Spinal cord (tissue), 10 donors: ENCODE measurements at places on chromosomes 3 and 15.

DNA sequence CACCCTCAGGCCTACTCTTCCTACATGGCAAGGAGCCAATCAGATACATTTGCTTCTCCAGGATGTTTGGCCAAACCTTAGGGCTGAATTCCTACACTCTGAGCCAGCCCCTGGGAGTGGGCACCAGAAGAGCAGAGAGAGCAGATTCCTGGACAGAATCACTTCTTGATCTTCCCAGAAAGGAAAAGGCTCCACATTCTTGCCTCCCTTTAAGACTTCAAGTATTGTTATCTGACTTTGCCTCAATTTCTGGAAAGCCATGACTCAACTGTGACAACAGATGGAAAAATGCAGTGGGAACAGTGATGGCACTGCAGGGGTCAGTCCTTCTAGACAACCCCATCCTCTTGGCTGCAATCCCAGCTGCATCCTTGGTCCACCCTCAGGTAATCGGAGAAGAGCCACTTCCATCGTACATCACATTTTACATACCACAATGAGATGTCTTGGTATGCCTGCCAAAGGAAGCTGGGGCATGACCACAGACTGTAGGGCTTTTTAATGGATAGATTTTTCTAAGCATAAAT, 21.0 kb downstream of the SLCO2A1 start:
- DNase-seq, result no peak

- no peak for DNase-seq
Measured at GRCh38 chr3:151421938-151422337, 37.4 kb upstream of the P2RY12 start.

DNA sequence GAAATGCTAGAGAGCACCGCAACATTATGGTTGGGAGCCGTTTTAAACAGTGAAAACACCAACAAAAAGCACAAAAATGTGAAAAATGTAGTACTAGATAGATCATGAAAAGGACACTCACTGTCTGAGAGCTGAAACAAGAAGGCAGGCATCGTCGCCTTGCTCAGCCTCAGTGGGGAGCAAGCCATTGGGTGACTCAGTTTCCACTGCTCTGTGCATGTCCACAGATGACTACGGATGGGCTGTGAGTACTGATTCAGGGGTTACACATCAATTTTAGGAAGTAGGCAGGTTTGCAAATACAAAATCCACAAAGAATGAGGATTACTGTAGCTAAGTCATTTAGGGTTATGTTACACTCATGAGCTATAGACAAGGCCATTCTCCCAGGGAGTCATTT, 10.8 kb downstream of the NOX5 start:
- no peak for DNase-seq

DNA sequence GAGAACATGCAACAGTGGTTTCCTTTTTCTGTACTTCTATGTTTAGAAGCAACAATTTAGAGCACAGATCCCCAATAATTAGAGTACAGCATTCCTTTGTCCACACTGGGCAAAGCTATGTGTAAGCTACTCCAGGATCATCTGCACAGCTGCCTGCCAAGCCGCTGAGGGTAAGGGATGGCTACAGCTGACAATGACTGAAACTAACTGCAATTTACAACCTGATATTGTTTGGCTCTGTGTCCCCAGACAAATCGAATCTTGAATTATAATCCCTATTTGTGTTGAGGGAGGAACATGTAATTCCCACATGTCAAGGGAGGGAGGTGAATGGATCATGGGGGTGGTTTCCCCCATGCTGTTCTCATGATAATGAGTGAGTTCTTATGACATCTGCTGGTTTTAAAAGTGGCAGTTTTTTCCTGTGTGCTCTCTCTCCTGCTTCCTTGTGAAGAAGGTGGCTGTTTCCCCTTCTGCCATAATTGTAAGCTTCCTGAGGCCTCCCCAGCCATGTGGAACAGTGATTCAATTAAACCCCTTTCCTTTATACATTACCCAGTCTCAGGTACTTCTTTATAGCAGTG, 54.8 kb upstream of the TNFSF10 start:
- DNase-seq, result no peak

- no peak for DNase-seq
Measured at GRCh38 chr15:88126695-88127431, 129.7 kb downstream of the NTRK3 start.

- DNase-seq, result no peak
Measured at GRCh38 chr3:150218236-150218635, 189.9 kb upstream of the TSC22D2 start.

DNA sequence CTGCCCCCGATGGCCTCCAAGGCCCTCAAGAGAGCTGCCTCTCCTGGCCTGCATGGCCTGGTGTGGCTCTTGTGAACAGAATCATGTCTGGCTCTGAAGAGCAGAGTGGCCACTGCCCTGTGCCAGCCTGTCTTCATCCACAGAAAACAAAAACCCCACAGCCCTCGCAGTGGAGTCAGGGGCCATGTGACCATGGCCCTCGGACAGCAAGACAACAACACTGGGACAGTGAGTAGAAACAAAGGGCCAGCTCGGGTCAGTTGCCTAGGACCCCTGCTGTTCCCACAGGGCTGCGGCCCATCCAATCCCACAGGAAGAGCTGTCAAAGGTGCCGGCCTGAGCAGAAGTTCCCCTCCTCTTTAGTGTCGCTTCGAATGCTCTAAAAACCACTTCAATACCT, 72.5 kb downstream of the UMPS start:
- DNase-seq, result no peak

GRCh38 chr3:53254509-53255422, 1.1 kb downstream of the TKT start:
- no peak for DNase-seq

DNA sequence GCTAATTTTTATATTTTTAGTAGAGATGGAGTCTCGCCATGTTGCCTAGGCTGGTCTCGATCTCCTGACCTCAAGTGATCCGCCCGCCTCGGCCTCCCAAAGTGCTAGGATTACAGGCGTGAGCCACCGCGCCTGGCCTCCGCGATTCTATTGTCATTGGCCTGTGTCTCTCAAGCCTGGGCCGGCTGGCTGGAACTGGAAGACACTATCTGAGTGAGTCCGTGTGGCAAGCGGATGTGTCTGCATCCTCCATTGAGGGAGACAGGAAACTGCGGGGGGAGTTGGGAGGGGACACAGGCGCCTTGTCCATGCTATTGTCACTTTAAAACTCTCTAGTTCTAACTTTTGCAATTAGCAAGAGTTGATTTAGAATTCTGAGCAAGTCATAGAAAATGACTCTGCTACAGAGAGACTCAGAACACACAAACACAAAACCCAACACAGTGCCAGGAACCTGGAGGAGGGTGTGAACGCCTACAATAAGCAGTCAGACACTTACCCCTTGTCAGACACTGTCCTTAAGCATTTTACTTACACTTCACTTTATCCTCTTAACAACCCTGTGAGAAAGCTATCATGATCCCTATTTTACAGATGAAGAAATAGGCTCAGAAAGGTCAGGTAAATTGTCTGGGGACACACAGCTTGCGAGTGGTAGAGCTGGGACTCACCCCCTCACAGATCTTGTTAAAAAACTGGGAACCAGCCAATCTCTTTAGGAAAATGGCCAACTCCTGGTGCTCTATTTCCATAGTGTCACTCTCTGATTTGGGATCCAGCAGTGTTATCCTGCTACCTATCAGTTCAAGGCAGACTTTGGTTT, 38.7 kb downstream of the ANP32A start:
- DNase-seq, result no peak

- DNase-seq, result no peak
Measured at GRCh38 chr3:123788710-123789109, 95.4 kb downstream of the MYLK start.

DNA sequence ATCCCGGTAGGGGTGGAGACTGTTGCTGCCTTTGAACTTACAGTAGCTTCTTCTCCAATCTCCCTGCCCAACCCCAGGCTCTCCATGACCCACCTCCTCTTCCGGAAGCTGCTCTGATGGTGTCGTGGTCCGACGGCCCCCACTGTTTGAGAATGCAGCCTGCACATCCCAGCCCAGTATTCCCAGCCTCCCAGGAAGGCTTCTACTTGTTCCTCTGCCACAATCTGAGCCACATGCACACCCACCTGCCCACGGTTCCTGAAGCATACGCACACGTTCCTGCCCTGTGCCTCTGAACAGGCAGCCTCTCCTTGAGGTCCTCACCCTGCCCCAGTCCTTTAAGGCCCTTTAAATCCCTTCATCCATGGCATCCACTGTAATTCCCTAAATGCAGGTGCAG, 57.4 kb downstream of the ABTB1 start:
- DNase-seq, result no peak

GRCh38 chr3:72290859-72291638, 506.1 kb upstream of the PROK2 start:
- DNase-seq, result no peak

DNA sequence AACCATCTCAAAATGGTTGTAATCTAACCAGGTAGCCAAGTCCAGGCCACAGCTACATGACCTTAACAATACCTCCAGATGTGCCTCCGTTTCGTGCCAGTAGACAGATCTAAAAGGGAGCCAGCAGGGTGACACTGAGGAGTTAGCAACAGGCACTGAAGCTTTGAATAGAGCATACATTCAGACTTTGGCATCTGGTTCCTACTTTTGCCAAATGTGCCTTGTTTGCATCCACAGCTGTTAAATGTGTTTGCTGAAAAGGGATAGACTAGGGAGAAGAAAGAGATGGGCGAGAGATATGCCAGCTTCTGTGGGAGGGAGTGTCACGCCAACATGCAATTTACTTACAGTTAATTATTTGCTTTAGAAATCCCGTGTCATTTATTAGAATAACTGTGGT, 1433.9 kb upstream of the CADM2 start:
- no peak for DNase-seq

GRCh38 chr3:101461451-101461850, 51.6 kb downstream of the SENP7 start:
- no peak for DNase-seq

GRCh38 chr15:70879401-70879800, 12.8 kb downstream of the THAP10 start:
- no peak for DNase-seq

- no peak for DNase-seq
Measured at GRCh38 chr3:27575499-27575898, 91.3 kb upstream of the SLC4A7 start.

DNA sequence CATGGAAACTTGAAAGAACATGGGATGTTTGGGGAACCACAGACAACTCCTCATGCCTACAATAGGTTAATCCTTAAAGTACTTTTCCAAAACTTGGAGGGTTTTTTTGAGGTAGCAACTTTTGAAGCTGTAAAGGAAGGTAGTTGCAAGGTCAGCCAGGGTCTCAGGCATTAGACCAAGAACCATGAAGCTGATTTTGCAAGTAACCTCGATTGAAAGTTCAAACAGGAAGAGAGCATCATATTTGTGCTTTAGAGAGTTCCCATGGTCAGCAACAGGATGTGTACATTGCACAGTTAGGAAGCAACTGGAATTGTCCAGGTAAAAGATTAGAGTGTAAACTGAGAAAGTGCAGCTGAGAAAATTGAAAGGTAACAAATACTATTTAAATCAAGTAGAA, 199.8 kb upstream of the NR2F2 start:
- no peak for DNase-seq

- peak; percentile 9 for DNase-seq
Measured at GRCh38 chr15:86115145-86115801, 35.6 kb downstream of the AGBL1 start.

DNA sequence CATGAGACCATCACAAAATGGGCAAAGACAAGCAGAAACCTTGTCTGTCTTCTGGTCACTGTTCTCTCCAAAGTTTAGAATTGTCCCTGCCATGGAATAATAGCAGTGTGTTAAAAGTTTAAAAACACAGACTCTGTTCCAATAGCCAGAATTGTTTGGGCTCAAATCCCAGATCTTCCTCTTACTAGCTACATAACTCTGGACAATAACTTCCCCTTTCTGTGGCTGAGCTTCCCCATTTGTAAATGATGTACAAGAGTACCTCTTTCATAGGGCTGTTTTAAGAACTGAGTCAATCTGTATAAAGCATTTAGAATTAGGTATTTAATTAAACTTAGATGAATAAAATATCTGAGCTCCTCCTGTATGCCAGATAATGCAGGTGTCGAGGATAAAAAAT, 623.0 kb downstream of the NTRK3 start:
- peak; percentile 18 for DNase-seq

DNA sequence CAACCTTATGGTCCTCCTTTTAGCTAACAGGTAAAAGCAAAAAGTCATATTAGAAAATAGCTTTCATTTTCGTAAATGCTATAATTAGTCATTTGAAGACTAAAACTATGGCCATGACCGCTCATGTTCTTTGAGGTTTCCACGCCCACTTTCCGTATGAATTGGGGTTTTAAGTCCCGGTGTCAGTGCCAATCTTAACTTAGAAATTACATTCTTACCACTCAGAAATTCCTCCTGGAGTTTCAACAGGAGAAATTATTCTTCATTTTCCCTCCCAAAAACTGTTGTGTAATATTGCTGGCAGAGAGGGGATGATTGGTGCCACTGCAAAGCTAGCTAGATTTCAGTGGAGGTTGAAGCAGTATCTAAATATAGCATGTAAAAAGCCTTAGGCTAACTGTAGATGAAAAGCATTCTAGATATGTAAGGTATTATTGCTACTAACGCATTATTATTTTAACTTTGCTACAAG, 71.0 kb upstream of the MDFIC2 start:
- DNase-seq, result no peak

GRCh38 chr3:116678853-116679252, 30.7 kb upstream of the TUSC7 start:
- no peak for DNase-seq

DNA sequence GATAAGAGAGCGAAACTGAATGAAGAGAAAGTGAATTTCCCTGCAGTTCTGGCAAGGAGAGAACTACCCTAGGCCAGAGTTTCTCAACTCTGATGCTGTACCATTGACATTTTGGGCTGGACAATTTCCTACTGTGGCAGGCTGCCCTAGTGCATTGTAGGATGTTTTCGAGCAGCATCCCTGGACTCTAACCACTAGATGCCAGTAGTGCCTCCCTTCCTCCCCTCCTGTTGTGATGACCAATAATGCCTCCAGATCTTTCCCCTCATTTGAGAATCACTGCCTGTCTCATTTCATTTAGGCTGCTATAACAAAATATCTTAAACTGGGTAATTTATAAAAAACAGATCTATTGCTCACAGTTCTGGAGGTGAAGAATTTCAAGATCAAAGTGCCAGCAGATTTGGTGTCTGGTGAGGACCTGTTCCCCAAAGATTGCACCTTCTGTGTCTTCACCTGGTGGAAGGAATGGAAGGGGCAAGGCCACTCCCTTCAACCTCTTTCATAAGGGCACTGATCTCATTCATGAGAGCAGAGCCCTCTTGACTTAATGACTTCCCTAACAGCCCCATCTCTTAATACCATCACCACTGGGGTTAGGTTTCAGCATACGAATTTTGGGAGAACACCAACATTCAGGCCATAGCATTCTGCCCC, 188.9 kb upstream of the MEIS2 start:
- peak; percentile 12 for DNase-seq

- no peak for DNase-seq
Measured at GRCh38 chr3:169432708-169433432, 230.6 kb downstream of the MECOM start.
